GM03348 (cell line): ENCODE measurements at places on chromosomes 2 and 18.

DNA sequence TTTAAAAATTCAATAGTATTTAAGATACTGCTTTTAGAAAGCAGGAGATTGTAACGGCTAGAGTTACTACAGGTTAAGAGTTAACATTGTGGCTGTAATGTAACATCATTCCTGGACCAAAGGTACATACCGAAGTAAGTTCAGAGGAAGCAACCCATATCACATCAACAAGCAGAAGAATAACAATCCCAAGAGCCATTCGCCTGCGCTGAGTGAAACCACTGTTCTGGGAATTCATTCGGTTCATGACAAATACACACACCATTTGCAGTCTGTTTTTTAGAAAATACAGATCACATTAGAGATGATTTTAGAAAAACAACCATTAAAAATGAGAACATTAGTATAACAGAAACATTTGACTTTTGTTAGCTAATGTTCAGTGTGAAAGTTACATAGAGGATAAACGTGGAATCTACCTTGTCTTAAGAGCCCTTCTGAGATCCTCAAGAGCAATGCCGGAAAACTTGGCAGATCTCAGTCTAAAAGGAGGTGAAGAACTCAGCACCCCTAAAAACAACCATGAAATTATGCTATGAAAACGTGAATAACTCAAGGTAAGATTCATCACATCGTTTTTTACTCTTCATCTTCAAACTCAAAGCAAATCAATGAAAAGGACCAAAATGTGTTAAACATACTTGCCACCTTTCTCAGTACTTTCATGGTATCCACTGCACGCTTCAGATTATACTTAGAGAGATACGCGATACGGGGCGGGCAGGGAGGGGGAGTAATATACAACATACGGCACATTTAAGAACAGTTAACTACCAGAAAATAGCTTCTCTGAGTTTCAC, 1.2 kb downstream of the SLC35F5 start:
- DNase-seq, result peak; percentile 8

- DNase-seq, result no peak
Observed at GRCh38 chr2:17879913-17880274, 1.4 kb downstream of the KCNS3 start.

GRCh38 chr2:109648041-109648527, 33.9 kb downstream of the SOWAHC start:
- DNase-seq, result peak; percentile 79

DNA sequence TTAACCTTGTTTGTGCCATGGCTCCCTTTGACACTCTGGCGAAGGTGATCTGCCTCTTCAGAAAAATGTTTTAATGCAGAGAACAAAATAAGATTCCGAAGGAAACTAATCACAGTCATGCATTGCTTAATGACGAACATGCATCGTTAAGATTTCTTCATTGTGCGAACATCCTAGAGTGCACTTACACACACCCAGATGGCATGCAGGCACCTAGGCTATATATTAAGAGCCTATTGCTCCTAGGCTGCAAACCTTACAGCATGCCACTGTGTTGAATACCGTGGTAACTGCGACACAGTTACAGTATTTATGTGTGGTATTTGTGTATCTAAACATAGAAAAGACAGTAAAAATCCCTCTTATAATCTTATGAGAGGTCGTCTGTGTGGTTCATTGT, 8.3 kb downstream of the ASAP2 start:
- DNase-seq, result no peak

DNA sequence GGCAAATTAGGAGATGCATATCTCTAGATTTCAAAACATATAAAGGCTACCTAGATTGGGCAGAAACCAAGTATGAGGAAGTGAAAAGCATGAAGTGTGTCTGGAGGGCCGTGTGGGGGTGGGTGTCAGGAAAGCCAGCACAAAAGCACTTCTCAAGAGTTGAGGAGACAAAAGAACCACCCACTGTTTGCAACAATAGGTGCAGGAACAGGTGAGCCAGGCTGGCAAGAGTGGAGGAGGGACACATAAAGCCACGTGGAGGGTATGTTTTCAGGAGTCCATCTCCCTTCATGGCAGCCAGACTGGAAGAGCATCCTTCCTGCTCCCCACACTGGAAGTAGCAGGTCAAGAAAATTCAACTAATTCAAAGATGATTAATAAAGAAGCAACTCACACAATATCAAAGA, 96.4 kb downstream of the CERS6 start:
- no peak for DNase-seq

GRCh38 chr2:56287508-56287907, 103.7 kb downstream of the CCDC85A start:
- no peak for DNase-seq

DNA sequence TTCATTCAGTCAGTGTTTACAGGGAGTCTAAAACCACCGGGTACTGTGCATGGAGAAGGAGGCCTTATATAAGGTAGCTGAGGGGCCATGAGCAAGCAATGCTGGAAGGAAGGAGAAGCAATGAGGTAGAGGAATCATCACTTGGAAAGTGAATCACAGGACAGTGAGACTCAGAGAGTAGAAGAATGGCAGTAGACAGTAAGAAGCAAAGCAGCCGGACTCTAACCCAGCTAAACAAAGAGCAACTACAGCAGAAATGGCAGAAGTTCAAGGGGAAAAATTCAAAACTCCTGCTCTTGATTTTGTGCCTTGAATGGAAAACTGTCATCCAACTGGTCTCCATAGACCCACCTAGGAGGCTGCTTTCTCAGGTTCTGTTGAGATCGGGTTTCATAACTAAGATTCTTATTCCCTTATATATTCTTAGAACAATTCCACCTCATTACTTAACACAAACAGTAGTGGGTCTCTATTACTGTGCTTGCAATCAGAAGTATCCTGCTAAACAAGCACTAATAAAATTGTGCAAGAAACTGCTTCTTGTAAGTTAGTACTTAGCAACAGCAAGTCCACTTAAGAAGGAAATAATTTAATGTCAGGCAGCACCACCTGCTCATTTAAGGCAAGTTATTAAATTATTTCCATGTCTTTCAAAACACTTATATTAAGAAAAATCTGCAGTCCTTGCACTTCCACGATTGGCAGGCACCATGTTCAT, 68.0 kb downstream of the RBMS1 start:
- no peak for DNase-seq

DNA sequence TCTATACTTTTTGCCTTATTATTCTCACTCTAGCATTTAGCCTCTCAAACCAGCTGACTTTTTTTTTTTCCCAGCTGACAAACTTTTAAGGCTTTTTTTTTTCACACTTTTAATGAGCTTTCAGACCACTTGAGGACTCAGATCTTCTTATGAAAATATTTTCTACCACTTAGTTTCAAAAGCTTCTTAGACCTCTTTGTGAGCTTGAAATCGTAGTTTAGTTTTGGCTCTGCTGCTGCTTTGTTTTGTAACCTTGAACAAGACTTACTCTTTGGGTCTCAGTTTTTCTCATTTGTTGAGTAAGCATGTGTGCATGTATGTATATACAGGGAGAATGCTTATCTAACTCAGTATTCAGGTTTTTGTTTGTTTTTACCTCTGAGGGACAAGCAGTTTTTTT, 3.5 kb downstream of the NBEAL1 start:
- DNase-seq, result no peak

GRCh38 chr2:17940091-17940630, 61.7 kb downstream of the KCNS3 start:
- no peak for DNase-seq

GRCh38 chr2:96926791-96927190, 56.9 kb upstream of the SEMA4C start:
- no peak for DNase-seq

DNA sequence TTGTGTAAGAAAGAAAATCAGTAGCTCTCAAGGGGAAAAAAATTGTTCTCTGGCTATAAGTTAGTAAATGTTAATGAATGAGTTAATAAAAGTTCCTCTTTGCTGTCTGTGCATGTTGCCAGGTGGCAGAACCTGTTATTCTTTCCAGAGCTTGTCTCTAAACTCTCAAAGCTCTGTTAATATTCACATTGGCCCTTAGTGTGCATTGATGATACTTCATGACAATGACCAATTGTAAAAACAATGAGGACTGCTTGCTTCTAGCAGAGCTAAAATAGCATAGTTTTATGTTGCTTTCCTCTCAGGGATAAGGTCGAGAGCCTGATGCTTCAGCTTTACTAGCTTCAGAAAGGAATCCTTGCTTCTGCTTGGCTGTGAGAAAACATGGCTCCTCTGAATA, 91.5 kb downstream of the RAD51AP2 start:
- no peak for DNase-seq

GRCh38 chr2:44929735-44930273, 11.7 kb upstream of the SIX3 start:
- DNase-seq, result no peak

- no peak for DNase-seq
Observed at GRCh38 chr2:47310801-47311560, 92.0 kb upstream of the MSH2 start.

- no peak for DNase-seq
Observed at GRCh38 chr2:134454426-134454825, 200.6 kb downstream of the MGAT5 start.

GRCh38 chr2:190459881-190460280, 51.7 kb downstream of the MFSD6 start:
- DNase-seq, result no peak

- no peak for DNase-seq
Observed at GRCh38 chr2:129347486-129348217, 631.8 kb upstream of the RAB6C start.

GRCh38 chr2:38214209-38214717, 138.3 kb upstream of the CYP1B1 start:
- no peak for DNase-seq

GRCh38 chr2:191049728-191050639, 36.0 kb upstream of the STAT1 start:
- DNase-seq, result peak; percentile 55

- no peak for DNase-seq
Observed at GRCh38 chr2:191013682-191013931, 364 bp downstream of the STAT1 start.

- no peak for DNase-seq
Observed at GRCh38 chr2:3587021-3587420, 7.9 kb upstream of the COLEC11 start.

- no peak for DNase-seq
Observed at GRCh38 chr18:52615943-52616342, 275.9 kb downstream of the DCC start.

DNA sequence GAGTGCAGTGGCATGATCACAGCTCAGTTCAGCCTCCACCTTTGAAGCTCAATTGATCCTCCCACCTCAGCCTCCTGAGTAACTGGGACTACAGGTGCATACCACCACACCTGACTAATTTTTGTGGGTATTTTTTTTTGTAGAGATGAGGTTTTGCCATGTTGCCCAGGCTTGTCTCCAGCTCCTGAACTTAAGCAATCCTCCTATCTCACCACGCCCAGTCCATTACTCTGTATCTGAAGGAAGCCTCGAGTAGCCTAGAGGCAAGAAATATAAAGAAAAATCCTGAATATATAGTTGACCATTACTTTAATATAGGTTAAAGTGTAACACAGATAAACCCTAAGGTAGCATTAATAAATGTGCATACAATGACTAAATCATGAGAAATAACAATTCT, 686.8 kb upstream of the PIK3C3 start:
- no peak for DNase-seq

DNA sequence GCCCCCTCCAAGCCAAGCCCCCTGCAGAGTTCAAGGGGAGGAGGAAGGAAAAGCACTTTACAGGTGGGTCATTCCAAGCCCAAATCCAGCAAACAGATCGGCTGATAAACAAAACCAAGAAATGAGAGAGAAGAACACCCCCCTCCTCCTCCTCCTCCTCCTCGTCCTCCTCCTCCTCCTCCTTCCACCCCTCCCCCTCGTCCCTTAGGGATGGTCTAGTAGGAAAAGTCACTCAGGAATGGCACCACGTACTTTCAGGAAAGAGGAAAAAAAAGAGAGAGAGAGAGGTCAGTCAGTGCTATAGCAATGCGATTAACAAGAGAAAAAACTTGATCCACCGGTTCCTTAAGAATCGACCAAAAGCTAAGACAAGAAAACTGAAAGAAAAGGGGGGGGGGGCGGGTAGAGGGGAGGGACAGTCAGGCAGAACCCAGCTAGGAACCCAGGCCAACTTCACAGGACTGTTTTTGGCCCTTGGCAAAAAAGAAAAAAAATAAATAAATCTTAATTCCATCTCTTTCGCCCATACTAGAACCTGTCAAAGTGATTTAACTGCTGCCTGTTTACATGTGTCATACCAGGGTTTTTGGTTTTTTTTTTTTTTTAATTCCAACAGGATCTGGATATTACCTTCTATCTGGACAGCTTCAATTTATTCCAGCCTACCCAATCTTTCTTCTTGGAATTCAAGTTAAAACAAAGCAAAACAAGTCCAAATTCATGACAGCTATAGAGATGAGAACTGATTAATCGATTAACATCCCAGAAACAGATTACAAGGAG, 906 bp downstream of the IKZF2 start:
- DNase-seq, result peak; percentile 6

- no peak for DNase-seq
Observed at GRCh38 chr2:6872394-6872793, 5.2 kb upstream of the RSAD2 start.

DNA sequence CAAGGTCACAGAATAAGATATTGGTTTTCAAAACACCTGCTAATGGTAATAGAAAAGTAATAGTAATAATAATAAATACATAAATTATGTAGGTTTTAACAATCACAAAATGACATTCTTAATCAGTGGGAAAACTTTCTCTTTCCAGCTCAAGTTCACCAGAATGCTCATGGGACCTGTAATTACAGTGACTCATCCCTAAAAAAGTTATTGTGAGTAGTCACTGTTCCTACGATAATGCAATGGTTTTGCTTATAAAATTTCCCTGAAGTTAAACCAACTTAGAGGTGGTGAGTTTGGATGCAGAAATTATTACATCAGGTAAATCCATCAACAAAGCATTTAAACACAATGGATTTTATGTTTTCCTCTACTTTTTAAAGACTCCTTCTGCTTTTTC, 502.3 kb downstream of the PID1 start:
- DNase-seq, result peak; percentile 68

DNA sequence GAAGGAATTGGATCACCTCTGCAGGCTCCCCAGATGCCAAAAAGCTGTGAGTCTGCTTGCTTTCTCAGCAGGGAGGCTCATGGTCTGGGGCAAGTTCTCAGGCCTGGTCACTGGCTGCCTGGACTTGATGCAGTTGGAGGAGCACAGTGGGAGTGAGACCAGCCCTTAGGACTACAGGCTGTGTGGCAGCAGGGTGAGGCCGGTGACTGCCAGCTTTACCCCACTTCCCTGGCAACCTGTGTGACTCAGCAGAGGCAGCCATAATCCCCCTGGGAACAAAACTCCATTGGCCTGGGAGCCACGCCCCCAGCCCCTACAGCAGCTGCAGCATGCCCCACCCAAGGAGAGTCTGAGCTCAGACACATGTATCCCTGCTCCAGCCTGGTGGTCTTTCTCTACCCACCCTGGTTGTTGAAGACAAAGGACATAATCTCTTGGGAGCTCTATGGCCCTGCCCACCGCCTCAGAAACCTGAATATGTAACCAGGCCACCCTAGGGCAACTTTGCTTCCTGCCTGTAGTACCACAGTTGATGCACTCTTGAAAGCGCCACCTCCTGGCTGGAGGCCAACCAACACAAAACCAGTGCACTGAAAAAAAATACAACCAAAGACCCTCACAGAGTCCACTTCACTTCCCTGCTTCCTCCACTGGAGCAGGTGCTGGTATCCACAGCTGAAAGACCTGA, 106.8 kb upstream of the SPATS2L start:
- no peak for DNase-seq
